DND-41 (cell line): ENCODE measurements at places on chromosomes 1 and 21.

DNA sequence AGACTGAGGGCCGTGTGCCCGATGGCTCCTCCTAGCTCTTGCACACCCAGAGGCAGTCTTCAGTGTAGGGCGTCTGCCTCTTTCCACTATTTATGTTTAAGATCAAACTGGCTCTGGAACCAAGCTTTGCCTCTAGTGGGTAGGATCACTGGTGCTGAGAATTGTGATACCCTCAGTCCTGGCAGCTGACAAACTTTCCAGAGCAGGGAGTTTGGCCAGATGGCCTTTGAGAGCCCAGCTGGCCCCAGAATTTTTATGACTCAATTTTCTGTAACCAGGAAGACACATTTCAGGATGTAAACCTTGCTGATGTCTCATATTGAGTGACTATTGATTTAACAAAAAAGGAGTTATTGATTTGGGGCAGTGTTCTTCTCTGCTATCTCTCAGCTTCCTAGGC is 6.7 kb downstream of the COQ8A start:
- no peaks in the 10 kb centered on the region for H3K36me3 ChIP-seq
- H3K4me3 ChIP-seq = no peak overlapping the region
- H3K27me3 ChIP-seq = no peaks in the 10 kb centered on the region
- H3K4me1 ChIP-seq = peaks cover 7% of the 10 kb centered on the region; the same call in 1 of the 2 replicates

DNA sequence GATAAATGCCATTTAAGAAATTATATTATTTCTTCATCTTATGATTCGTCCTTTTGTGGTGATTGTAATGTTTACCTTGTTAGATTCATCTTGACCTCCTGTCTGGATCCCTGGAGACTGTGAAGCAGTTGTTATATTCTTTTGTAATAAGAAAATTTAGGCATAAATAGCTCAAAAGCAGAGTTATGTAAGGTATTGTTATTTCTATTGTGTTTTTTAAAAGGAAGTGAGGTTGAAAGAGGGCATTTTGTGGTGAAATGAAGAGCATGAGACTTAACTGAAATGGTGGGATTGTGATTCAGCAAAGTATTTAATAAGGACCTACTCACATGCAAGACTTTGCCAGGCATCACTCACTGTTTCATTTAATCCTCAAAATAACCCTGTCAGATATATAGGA is 104.0 kb downstream of the PDE4B start:
- H3K27ac ChIP-seq = no peak overlapping the region
- no peak for DNase-seq
- no peak overlapping the region for H3K4me3 ChIP-seq
- H3K4me1 ChIP-seq = no peaks in the 10 kb centered on the region

DNA sequence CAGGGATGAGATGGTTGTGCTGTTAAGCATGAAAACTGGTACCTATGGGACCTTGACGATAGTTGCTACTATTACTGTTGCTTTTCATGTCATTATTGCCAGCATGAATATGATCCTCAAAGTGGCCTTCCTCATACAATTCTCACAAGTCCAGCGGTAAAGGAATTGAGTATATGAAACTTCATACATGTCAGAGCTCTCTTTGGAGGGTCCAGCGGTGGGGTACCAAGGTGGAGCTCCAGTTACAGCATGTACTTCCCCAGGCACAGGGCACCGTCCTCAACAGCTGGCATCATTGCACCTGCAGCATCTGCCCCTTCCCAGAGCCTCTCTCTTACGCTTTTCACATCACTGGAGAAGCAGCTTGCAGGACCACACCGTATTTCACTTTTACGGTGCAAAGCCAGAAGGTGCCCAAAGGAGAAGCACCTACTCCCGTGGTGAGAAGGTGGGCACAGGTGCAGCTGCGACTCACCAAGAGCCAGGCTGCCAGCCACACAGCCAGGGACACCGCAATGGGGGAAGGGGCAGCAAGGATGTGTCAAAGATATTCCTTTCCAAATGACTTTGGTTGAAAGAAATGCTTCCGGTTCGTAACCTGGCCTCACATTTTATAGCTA is 166.4 kb upstream of the IRF2BP2 start:
- peaks cover 26% of the 10 kb centered on the region for H3K4me1 ChIP-seq
- H3K36me3 ChIP-seq = no peaks in the 10 kb centered on the region
- peaks cover 16% of the 10 kb centered on the region for H3K27me3 ChIP-seq
- no peak for DNase-seq
- no peak overlapping the region for H3K4me3 ChIP-seq

- H3K4me1 ChIP-seq = peaks cover 16% of the 10 kb centered on the region
- H3K27ac ChIP-seq = peak overlapping the region; percentile 50; the same call in 1 of the 2 replicates
- peak overlapping the region; percentile 33; the same call in 1 of the 2 replicates for H3K4me3 ChIP-seq
- H3K36me3 ChIP-seq = no peaks in the 10 kb centered on the region
- peak; percentile 76 for DNase-seq
Observed at GRCh38 chr1:158112994-158113758, 67.5 kb upstream of the CD1D start.

DNA sequence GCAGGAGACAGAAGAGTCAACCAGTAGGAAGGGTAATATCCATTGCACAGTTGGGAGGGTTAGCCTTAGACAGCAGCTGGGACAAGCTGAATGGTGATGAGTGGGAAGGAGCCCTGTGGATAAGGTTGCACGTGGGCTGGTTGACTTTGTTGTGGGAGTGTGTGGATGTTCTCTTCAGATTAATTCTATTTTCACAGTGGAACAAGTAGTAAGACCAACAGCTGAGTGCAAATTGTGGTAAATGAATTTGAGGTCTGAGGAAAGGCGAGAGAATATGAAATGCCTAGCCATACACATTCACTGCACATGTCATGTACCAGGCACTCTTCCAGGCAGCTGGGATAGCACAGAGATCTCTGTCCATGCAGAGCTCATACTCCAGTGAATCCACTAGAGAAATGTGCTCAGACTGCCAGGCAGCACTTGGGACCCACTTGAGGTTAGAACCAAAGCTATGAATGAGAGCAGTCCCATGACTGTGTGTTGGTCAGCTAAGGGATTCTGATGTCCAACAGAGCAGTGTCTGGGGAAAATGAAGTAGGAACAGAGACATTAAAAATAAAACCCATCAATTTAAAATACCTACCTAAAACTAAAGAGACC is 25.2 kb upstream of the VTCN1 start:
- H3K36me3 ChIP-seq = no peaks in the 10 kb centered on the region
- no peaks in the 10 kb centered on the region for H3K27me3 ChIP-seq
- no peak for DNase-seq
- no peak overlapping the region for H3K4me3 ChIP-seq

GRCh38 chr1:184300446-184300845 is 86.4 kb upstream of the C1orf21 start:
- H3K36me3 ChIP-seq = no peaks in the 10 kb centered on the region
- no peak overlapping the region for H3K4me3 ChIP-seq
- H3K4me1 ChIP-seq = peaks cover 22% of the 10 kb centered on the region

DNA sequence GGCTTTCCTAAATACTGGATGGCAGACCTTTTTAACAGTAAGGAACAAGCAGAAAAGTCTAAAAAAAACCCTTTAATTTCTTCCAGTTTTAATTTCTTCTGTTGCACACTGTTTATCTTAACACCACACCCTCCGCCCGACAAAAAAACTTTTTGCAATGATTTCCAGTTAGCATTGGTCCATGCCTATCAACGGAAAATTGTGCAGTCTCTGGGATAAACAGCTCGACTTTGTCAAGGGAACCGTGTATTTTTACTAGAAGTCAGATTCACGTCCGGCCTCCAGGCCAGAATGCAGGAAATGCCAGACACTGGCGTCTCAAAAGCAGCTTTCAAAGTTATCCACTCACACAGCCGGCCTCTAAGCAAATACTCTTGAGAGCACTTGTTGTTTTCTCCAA is 378 bp upstream of the NUP210L start:
- no peaks in the 10 kb centered on the region for H3K27me3 ChIP-seq
- no peak overlapping the region for H3K27ac ChIP-seq
- peaks cover 27% of the 10 kb centered on the region for H3K4me1 ChIP-seq

DNA sequence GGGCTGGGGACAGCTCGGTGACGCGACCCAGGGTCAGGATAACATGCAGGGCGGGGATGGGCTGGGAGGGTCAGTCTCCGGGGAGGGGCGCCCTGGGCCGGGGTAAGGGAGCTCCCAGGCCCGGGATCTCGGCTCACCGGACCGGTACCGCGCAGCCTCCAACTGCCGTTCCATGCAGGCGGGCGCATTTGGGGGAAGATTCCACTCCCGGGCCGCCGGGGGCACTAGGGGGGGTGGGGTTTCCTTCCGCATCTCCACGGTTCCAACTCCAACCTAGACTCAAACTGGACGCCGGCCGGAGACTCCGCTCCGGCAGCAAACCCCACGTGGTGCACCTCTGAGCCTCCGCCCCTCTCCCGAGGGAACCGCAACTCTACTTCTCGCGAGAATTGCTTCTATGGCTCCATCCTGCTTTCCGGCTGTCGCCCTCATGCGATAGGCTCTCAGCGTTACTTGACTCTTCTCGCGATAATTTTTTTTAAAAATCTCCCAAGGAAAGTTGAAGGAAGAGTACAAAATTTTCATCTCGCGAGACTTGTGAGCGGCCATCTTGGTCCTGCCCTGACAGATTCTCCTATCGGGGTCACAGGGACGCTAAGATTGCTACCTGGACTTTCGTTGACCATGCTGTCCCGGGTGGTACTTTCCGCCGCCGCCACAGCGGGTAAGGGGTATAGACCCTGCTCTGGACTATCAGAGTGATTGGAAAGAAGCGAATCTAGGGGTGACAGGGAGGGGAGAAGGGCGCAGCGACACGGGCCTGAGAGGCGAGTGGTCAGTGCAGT is at the start of the genes ATP5PB and WDR77:
Gene ATP5PB, plus strand, starts transcription at position 547 of the 785 bp plus-strand sequence. Its CDS starts 78 bp downstream, at position 625.
Gene WDR77, minus strand, starts transcription at position 339 of the 785 bp plus-strand sequence. Its CDS starts 87 bp downstream, at position 252.
- peak; percentile 95 for DNase-seq
- H3K4me3 ChIP-seq = peak within 1 kb of the TSS; percentile 98
- H3K27me3 ChIP-seq = no peaks in the 10 kb centered on the region
- peaks cover 61% of the 10 kb centered on the region for H3K36me3 ChIP-seq
- peak within 1 kb of the TSS; percentile 98 for H3K27ac ChIP-seq

- DNase-seq = no peak
- no peaks in the 10 kb centered on the region for H3K36me3 ChIP-seq
- H3K4me3 ChIP-seq = no peak overlapping the region
- H3K27ac ChIP-seq = no peak overlapping the region
Observed at GRCh38 chr21:18673789-18674188, 270.2 kb upstream of the TMPRSS15 start.

- H3K36me3 ChIP-seq = no peaks in the 10 kb centered on the region
- no peak for DNase-seq
- H3K4me1 ChIP-seq = no peaks in the 10 kb centered on the region
- no peak overlapping the region for H3K4me3 ChIP-seq
- peaks cover 8% of the 10 kb centered on the region for H3K27me3 ChIP-seq
Observed at GRCh38 chr1:233607252-233608119, 6.4 kb upstream of the KCNK1 start.

DNA sequence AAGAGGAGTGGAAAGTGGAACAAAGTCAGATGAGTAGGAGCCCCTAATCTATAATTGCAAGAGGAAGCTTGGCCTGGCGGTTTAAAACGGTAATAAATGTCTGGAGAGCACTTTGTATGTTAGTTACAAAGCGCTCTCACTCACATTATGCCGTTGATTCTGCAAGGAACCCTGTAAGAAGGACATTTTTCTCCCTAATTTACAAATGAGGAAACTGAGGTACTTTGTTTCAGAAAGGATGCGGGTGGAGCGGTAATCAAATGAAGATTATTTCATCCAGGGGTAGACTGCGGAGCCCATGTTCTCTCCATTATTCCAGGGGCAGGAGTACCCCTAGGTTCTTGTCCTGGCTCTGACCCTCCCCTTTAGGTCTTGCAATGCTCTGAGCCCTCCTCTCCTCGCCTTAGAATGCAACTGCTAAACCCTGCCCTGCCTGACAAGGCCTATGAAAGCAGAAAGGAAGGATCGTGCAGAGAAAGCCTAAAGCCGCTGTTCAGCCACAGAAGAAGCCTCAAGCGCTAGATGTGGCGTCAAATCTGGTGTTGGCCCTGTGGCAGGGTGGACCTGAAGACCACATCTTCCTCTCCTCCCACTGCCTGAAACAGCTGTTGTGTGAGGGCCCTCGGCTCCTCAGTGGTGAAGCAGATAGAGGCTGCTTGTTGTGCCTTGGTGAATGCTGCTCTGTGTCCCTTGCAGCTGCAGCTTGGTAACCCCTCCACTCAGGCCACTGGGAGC is 588 bp upstream of the PACC1 start:
- H3K4me3 ChIP-seq = no peak overlapping the region; the same call in 1 of the 2 replicates
- H3K4me1 ChIP-seq = peaks cover 31% of the 10 kb centered on the region
- peak; percentile 39 for DNase-seq

GRCh38 chr1:172662464-172663109 is 3.7 kb downstream of the FASLG start:
- no peaks in the 10 kb centered on the region for H3K36me3 ChIP-seq
- H3K27me3 ChIP-seq = no peaks in the 10 kb centered on the region
- peak overlapping the region; percentile 62 for H3K27ac ChIP-seq
- H3K4me1 ChIP-seq = peaks cover 28% of the 10 kb centered on the region
- DNase-seq = peak; percentile 91

DNA sequence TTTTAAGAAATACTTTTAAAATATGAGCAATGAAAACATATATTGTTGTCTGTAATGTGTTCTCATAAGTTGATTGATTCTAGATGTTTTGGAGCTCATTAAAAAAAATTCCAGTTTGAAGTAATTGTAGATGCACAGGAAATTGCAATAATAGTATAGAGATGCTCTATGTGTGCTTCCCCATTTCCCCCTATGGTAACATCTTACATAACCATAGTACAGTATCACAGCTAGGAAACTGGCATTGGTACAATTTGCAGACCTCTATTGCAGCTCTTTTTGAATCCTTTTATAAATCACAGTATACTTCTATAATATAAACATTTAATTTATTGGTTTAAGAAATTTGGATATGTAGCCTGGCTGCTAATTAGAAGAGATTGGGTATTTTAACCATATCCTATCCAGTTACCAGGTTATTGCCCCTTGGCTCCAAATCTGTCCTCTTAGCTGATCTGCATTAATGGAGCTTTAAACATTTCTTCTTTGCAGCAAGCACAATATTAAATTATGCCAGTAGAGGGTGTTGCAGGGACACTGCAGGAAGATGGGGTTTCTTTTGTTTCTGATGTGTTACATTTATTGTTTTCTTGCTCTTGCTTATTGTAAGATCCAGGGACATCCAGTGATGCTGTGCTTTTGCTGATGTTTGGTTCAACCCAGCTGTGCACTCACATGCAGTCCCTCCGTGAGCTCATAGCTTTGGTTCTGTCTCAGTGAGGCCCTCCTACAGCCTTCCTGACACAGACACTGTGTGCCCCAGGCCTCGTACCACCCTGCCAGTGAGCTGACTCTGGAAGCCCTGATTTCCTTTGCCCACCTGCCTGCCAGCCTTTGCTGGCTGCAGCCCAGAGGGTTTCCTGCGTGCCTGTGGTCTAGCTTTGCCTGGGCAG is 103.3 kb downstream of the RABGAP1L start:
- DNase-seq = peak; percentile 30
- H3K4me3 ChIP-seq = no peak overlapping the region
- H3K27me3 ChIP-seq = no peaks in the 10 kb centered on the region

GRCh38 chr1:29123887-29124365 is at the start of gene TMEM200B:
Gene TMEM200B (minus strand): TSS chr1:29123903. CDS start chr1:29121828, 2,075 bp downstream.
- no peak within 1 kb of the TSS; the same call in 1 of the 2 replicates for H3K27ac ChIP-seq
- H3K36me3 ChIP-seq = no peaks in the 10 kb centered on the region
- H3K4me1 ChIP-seq = peaks cover 10% of the 10 kb centered on the region
- H3K4me3 ChIP-seq = peak within 1 kb of the TSS; percentile 25; the same call in 1 of the 2 replicates

GRCh38 chr1:196007763-196008162 is 600.5 kb downstream of the KCNT2 start:
- no peaks in the 10 kb centered on the region for H3K27me3 ChIP-seq
- H3K4me3 ChIP-seq = no peak overlapping the region
- no peak for DNase-seq
- no peak overlapping the region for H3K27ac ChIP-seq
